Kasumi-1 (cell line): ENCODE measurements at places on chromosomes 1 and 21.

- no peak for DNase-seq
These were observed 39.9 kb upstream of the NFASC start for GRCh38 chr1:204830747-204831146.

DNA sequence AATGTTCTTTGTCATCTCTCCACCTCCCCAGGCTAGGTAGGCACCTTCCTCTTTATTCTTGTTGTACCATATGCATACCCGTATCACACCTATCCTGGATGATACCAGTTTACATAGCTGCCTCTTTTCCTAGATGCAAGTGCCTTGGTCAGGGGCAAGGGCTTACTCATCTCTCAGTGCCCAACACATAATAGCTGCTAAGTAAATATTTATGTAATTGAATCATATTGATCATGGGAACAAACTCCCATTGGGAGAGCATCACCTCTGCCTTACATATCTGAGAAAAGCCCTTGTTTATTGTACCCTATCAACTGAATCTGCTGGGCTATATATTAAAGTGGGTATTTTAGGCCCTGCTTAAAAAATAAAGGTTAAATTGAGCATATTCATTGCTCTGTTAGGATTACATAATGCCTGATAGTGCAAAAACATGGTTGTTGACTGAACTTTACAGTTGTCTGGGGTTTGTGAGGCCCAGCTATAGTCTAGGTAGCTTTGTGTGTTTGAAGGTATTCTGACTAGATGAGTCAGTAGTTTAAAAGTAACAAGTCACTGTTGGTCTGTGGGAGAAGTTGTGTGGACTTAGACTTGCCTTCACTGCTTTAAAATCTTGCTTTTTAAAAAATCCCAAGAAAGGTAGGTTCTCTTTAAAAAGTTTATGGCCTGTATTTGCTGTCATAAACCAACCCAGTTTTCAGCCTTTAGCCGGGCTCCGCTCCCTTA, 82.6 kb downstream of the OLFML2B start:
- no peak for DNase-seq

- DNase-seq: no peak
These were observed 82.7 kb downstream of the LRRC8D start for GRCh38 chr1:89903550-89903949.

DNA sequence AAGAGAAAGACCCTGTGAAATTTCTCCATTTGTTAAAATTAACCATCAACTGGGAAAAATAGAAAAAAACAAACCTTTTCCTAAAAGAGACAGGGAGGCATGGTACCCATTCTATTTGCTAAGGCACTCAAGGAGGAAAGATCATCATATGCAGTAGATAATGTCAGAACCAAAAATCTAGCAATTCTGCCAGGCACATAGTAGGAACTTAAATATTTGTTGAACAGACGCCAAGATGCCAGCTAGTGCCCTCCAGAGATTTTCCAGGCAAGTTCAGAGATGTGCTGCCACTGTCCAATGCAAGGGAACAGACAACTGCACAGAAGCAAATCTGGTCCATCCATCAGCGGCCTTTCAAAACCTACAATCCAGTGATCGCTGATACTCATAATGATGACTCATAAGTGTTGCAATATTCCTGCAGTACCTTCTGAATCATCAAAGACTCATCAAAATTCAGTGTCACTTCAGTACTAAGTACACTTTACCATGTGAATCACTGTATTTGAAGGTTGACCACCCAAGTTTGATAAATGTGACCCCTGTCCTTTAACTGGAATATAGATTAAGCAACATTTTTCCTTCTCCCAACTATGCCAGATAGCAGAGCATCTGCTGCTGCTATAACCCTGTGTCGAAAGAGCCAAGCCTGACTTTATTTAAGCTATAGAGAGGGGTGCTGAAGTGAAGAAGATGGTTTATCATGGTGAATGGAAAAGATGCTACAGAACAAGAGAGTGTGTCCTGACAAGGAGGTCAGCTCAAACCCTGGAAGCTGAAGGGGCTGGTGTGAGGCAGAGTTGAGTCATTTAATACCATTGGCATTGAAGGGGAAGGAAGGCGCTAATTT, 99.1 kb downstream of the MT1HL1 start:
- DNase-seq: no peak

GRCh38 chr21:42654179-42654912, 925 bp downstream of the PDE9A start:
- DNase-seq: peak; percentile 16

GRCh38 chr1:231913493-231913892, 286.9 kb downstream of the DISC1 start:
- DNase-seq: no peak

DNA sequence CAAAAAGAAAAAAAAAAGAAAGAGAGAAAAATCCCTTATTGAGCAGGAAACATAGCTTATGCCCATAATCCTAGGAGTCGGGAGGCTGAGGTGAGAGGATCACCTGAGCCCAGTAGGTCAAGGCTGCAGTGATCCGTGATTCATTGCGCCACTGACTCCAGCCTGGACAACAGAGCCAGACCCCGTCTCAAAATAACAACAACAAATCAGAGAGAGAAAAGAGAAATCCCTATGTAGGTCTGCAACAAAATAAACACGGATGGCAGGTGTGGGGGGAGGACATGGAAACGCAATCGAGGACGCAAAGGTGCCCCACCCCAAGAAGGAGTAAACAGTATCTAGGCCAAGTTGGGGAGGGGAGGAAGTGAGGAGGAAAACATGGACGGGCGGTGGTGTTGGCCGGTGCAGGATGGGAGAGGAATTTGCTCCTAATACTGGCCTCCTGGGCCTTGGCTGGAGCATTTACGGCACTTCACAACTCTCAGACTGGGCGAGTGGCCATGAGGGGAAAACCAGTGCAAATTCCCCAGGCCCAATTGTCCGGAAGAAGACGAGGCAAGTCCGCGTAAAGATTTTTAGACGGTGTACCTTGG, 609 bp upstream of the CHTOP start:
- no peak for DNase-seq

- DNase-seq: no peak
These were observed 1626.7 kb upstream of the B3GALT2 start for GRCh38 chr1:194813096-194813495.
